ENCODE measurements at places on chromosomes 5 and 9.

DNA sequence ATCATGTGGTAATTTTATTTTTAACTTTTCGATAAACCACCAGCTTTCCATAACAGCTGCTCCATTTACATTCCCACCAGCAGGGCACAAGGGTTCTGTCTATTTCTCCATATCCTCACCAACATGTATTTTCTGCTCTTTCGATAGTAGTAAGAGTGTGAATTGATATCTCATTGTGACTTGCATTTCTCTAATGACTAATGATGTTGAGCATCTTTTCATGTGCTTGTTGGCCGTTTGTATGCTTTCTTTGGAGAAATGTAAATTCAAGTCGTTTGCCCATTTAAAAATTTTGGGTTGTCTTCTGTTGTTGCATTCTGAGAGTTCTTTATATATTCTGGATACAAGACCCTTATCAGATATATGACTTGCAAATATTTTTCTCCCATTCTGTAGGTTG lies 45.9 kb downstream of the PSD2 start:
- DNase-seq, result no peak
- no peak overlapping the region for H3K27ac ChIP-seq
- no peaks in the 10 kb centered on the region for H3K4me1 ChIP-seq

- H3K36me3 ChIP-seq, result no peaks in the 10 kb centered on the region
- H3K27ac ChIP-seq, result no peak overlapping the region
- H3K4me3 ChIP-seq, result no peak overlapping the region
These were observed 268.5 kb upstream of the NMUR2 start for GRCh38 chr5:152673601-152674000.

- no peak for DNase-seq
- H3K36me3 ChIP-seq, result no peaks in the 10 kb centered on the region
- no peak overlapping the region for H3K27ac ChIP-seq
These were observed 1536.2 kb upstream of the CDH9 start for GRCh38 chr5:28574606-28575005.

DNA sequence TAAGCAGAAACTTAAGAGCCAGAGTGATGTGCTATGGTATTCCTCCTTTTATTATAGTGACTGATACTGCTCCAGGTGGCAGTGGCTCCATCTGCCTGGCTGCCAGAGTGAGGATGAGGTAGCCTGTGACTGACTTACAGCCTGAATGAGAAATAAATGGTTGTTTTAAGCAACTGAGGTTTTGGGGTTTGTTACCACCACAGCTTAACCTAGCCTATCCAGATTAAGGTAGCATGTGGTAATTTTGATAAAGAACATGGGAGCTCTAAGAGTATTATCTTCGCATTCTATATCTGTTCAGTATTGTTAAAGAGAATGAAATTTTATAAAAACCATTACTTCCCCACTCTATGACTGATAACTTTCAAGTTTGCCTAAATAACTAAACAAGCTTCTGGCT lies 39.0 kb downstream of the GOLPH3 start:
- peaks cover 38% of the 10 kb centered on the region for H3K36me3 ChIP-seq
- DNase-seq, result no peak
- no peaks in the 10 kb centered on the region for H3K27me3 ChIP-seq

DNA sequence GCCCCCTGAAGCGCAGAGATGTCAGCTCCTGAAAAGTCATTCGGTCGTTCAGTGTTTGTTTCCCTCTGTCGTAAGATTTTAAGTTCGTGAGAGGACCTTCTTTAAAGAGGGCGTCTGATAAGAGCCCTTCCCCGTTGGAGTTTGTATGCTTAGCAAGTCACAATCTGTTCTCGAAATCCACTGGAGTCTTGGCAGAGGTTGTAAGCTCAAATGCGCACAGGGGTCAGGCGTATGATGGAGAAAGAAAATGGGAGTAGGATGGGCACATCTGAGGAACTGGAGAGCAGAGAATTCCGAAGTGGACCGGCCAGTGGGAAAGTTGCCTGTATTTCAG lies 710 bp downstream of the HSD17B4 start:
- H3K36me3 ChIP-seq, result peaks cover 9% of the 10 kb centered on the region
- no peak for DNase-seq
- peaks cover 26% of the 10 kb centered on the region for H3K4me1 ChIP-seq
- H3K4me3 ChIP-seq, result peak overlapping the region; percentile 85
- no peaks in the 10 kb centered on the region for H3K27me3 ChIP-seq

- H3K4me3 ChIP-seq, result no peak overlapping the region
- no peak overlapping the region for H3K27ac ChIP-seq
- H3K36me3 ChIP-seq, result no peaks in the 10 kb centered on the region
- DNase-seq, result no peak
- H3K4me1 ChIP-seq, result no peaks in the 10 kb centered on the region
These were observed 267.7 kb downstream of the FANCC start for GRCh38 chr9:95049761-95050160.

GRCh38 chr9:136645352-136645902 lies 17.3 kb upstream of the EGFL7 start:
- no peak overlapping the region for H3K27ac ChIP-seq
- no peaks in the 10 kb centered on the region for H3K36me3 ChIP-seq
- H3K4me1 ChIP-seq, result peaks cover 10% of the 10 kb centered on the region

- H3K27ac ChIP-seq, result no peak overlapping the region
- H3K4me3 ChIP-seq, result no peak overlapping the region
- H3K36me3 ChIP-seq, result peaks cover 3% of the 10 kb centered on the region
- H3K27me3 ChIP-seq, result no peaks in the 10 kb centered on the region
- peaks cover 26% of the 10 kb centered on the region for H3K4me1 ChIP-seq
- DNase-seq, result no peak
These were observed 75.4 kb downstream of the SLC38A9 start for GRCh38 chr5:55636683-55637082.

GRCh38 chr5:165834891-165835290 lies 2329.5 kb downstream of the MAT2B start:
- no peak overlapping the region for H3K27ac ChIP-seq
- no peaks in the 10 kb centered on the region for H3K4me1 ChIP-seq
- no peaks in the 10 kb centered on the region for H3K27me3 ChIP-seq
- H3K4me3 ChIP-seq, result no peak overlapping the region
- H3K36me3 ChIP-seq, result no peaks in the 10 kb centered on the region

GRCh38 chr9:7336356-7337065 lies 463.1 kb downstream of the DMAC1 start:
- DNase-seq, result no peak
- no peak overlapping the region for H3K27ac ChIP-seq
- H3K27me3 ChIP-seq, result no peaks in the 10 kb centered on the region

DNA sequence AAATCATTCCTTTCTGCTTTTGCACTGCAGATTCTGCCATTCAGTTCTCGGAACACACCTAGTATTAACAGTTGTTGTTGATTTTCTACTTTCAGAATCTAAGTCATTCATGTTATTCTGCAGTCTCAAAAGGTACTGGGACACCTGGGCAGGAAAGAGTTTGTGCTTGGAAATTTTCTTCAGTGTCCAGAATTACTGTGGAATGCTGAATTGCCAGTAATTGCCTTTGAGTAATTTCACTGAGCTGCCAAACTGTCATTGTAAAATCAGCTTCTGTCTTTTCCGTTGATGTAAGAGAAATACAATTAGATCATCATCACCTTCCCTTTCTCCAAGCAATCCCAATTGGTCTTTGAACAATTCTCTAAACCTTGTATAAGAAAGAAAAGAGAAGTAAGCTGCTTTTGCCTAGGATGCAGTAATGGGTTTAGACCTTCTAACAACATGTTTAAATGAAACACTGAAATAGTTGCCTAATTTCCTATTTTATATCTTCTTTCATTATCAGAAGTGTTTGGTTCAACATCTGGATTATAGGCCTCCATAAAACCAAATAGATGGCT lies 75.7 kb upstream of the TGFBR1 start:
- no peaks in the 10 kb centered on the region for H3K36me3 ChIP-seq
- no peak overlapping the region for H3K27ac ChIP-seq
- no peaks in the 10 kb centered on the region for H3K27me3 ChIP-seq

DNA sequence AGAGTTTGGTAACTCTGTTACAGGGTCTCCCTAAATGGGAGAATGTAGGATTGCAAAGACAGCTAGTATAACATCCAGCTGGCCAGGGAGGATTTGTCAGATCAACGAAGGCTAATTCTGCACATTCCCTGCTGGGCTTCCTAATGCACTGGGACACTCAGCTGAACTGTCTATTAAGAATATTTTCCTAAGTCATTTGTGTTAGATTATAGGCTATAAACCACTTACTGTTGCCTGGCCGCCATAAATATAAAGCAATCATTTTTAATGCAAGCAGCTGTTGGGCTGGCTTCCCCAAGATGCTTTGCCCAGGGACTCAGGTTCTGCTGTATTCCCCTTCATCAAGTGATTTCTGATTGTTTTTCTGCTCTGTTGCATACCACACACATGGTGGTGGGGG lies 35.3 kb upstream of the SLIT3 start:
- H3K4me3 ChIP-seq, result no peak overlapping the region
- H3K27ac ChIP-seq, result no peak overlapping the region
- no peaks in the 10 kb centered on the region for H3K36me3 ChIP-seq
- DNase-seq, result no peak
- no peaks in the 10 kb centered on the region for H3K27me3 ChIP-seq

- no peak overlapping the region for H3K4me3 ChIP-seq
- H3K27ac ChIP-seq, result no peak overlapping the region
- no peaks in the 10 kb centered on the region for H3K36me3 ChIP-seq
- no peak for DNase-seq
- H3K4me1 ChIP-seq, result no peaks in the 10 kb centered on the region
- no peaks in the 10 kb centered on the region for H3K27me3 ChIP-seq
These were observed 1751.3 kb upstream of the WWC1 start for GRCh38 chr5:166540156-166540555.

DNA sequence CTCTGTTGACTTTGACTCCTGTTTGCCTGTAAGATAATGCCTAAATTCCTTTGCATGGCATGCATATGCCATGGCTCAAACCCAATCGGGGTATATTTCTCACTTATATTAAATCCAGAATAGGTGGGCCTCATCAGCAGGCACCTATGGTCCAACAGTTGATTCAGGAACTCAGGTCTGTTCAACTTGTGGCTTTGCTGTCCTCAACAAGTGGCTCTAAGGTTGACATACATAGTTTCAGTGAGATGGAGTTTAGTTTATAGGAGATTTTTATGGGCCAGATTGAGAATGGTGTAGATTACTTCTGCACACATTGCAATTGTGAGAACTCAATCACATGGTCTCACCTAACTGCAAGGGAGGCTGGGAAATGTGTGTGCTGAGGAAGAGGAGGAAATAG lies 31.6 kb upstream of the PTGER4 start:
- no peak for DNase-seq
- H3K27me3 ChIP-seq, result no peaks in the 10 kb centered on the region
- peaks cover 49% of the 10 kb centered on the region for H3K4me1 ChIP-seq
- no peaks in the 10 kb centered on the region for H3K36me3 ChIP-seq
- peak overlapping the region; percentile 20 for H3K27ac ChIP-seq

GRCh38 chr9:34456151-34456550 lies 2.2 kb downstream of the FAM219A start:
- H3K4me3 ChIP-seq, result no peak overlapping the region
- peaks cover 2% of the 10 kb centered on the region for H3K27me3 ChIP-seq
- no peaks in the 10 kb centered on the region for H3K36me3 ChIP-seq

GRCh38 chr5:97635553-97635952 lies 452.5 kb upstream of the RIOK2 start:
- H3K27me3 ChIP-seq, result no peaks in the 10 kb centered on the region
- no peak overlapping the region for H3K27ac ChIP-seq
- DNase-seq, result no peak
- peaks cover 25% of the 10 kb centered on the region for H3K4me1 ChIP-seq

- H3K4me3 ChIP-seq, result no peak overlapping the region
- DNase-seq, result no peak
- no peaks in the 10 kb centered on the region for H3K27me3 ChIP-seq
- no peak overlapping the region for H3K27ac ChIP-seq
These were observed 346.1 kb upstream of the PTGER4 start for GRCh38 chr5:40333459-40334241.

DNA sequence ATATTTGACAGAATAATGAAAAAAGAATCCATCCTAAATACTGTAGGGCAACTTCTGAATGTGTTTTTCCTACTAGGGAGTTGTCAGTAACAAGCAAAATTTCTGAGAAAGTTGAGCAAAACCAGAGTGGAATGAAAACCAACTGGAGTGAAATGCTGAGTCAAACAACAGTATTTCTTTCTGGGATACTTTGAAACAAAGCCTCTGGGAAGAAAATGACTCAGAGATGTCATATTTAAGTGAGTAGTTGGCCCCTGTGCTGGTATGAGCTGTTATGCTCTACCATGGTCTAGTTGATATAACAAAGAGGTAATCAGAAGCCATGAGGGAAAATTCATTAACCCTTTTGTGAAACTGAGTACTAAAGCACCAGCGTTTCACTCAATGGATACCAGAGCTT lies 372.1 kb upstream of the C9orf72 start:
- no peaks in the 10 kb centered on the region for H3K4me1 ChIP-seq
- no peaks in the 10 kb centered on the region for H3K36me3 ChIP-seq
- H3K27ac ChIP-seq, result no peak overlapping the region
- no peak for DNase-seq
- H3K27me3 ChIP-seq, result no peaks in the 10 kb centered on the region

- no peaks in the 10 kb centered on the region for H3K4me1 ChIP-seq
- no peaks in the 10 kb centered on the region for H3K36me3 ChIP-seq
- no peak for DNase-seq
- no peak overlapping the region for H3K27ac ChIP-seq
- H3K4me3 ChIP-seq, result no peak overlapping the region
These were observed 23.8 kb upstream of the IQGAP2 start for GRCh38 chr5:76379316-76379715.

- no peak overlapping the region for H3K27ac ChIP-seq
- H3K4me3 ChIP-seq, result no peak overlapping the region
- H3K27me3 ChIP-seq, result no peaks in the 10 kb centered on the region
- no peak for DNase-seq
- H3K36me3 ChIP-seq, result no peaks in the 10 kb centered on the region
- no peaks in the 10 kb centered on the region for H3K4me1 ChIP-seq
These were observed 371.5 kb downstream of the ADGRV1 start for GRCh38 chr5:90930062-90930461.

DNA sequence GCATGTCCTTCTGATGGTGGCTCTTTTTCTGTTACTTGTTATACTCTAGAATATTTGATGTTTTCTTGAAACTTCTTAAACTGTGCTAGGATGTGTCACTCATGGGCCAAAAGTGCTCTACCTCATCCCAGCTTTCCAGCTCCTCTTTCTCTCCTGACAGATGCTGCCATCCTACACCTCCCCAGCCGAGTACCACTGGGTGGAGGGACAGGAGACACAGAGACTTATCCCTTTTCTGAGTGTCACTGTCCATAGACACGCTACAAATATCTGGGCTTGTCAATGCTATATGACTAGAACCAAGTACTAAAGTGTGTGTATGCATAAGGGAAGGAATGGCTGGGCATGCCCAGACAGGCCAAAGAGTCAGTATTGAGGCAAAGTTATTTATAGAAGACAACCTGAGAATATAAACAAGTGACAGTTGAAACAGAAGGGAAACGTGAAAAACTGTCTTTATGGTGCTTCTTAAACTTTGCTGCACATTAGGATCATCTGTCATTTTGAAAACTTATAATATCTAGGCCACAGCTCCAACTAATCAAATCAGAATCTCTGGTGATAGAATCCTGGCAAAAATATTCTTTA lies 188.0 kb downstream of the CARTPT start:
- H3K4me3 ChIP-seq, result no peak overlapping the region
- peak overlapping the region; percentile 14 for H3K27ac ChIP-seq
- no peaks in the 10 kb centered on the region for H3K27me3 ChIP-seq
- peaks cover 15% of the 10 kb centered on the region for H3K4me1 ChIP-seq
- no peaks in the 10 kb centered on the region for H3K36me3 ChIP-seq

DNA sequence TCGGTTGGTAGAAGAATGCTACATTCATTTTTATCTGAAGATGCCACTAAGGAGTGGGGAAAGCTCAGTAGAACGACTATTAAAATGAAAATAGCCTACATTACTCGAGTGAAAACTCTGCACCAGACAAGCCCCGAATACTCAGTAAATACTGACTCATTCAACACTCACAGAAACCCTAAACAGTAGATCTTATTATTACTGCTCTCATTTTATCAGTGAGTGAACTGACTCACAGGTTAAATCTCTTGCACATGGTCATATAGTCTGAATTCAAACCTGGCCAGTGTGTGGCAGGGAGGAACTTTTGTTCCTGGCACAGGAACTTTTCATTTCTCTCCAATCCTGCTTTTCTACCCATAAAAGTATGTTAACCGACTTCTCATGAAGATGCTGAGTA lies 9.6 kb upstream of the PAPPA start:
- no peak for DNase-seq
- no peak overlapping the region for H3K27ac ChIP-seq

Data from DND-41 (cell line).